Left lobe of liver (tissue), 2 donors: ENCODE measurements at places on chromosomes 2 and 18. TPM values are rescaled to one million over a fixed set of nuclear protein-coding genes. Genes with fewer than 3 reads are reported as not detected.

Gene ESPNL
- 1.7 TPM for total RNA-seq

Gene GKN1
- total RNA-seq = not detected

Gene FHOD3
- 0.40 TPM for total RNA-seq

Gene CHRND
- not detected for total RNA-seq

Gene CRYGC
- not detected for total RNA-seq

Gene ACMSD
- total RNA-seq = 123 TPM

Gene HTR2B
- total RNA-seq = 0.35 TPM

Gene MLPH
- total RNA-seq = 55.0 TPM

Gene CAD
- total RNA-seq = 14.9 TPM

Gene VWC2L
- not detected for total RNA-seq

Gene KCTD1
- 5.0 TPM for total RNA-seq

Gene RAPH1
- total RNA-seq = 85.7 TPM

Gene QPCT
- 0.65 TPM for total RNA-seq

Gene RSAD2
- total RNA-seq = 1.6 TPM

DNA sequence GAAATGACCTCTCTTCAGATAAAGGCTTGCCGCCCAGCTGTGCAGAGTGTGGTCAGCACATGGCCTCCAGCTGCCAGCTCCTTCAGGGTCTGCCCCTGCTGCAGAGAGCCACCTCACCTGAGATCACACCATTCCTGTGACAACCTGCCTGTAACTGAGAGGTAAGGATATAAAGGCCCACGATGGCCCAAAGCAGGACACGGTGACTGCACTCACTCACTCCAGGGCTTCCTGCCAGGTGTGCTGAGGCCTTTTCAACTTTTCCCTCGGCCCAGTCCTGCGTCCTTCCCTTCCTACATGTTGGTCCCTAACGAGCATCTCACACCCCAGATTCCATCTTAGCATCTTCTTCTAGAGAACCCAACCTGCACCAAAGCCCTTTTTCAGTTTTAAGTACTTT lies 36.2 kb downstream of the ANKRD44 start:
- no peak for DNase-seq

- DNase-seq = no peak
These were observed 215.4 kb upstream of the ITGA4 start for GRCh38 chr2:181241797-181242196.

DNA sequence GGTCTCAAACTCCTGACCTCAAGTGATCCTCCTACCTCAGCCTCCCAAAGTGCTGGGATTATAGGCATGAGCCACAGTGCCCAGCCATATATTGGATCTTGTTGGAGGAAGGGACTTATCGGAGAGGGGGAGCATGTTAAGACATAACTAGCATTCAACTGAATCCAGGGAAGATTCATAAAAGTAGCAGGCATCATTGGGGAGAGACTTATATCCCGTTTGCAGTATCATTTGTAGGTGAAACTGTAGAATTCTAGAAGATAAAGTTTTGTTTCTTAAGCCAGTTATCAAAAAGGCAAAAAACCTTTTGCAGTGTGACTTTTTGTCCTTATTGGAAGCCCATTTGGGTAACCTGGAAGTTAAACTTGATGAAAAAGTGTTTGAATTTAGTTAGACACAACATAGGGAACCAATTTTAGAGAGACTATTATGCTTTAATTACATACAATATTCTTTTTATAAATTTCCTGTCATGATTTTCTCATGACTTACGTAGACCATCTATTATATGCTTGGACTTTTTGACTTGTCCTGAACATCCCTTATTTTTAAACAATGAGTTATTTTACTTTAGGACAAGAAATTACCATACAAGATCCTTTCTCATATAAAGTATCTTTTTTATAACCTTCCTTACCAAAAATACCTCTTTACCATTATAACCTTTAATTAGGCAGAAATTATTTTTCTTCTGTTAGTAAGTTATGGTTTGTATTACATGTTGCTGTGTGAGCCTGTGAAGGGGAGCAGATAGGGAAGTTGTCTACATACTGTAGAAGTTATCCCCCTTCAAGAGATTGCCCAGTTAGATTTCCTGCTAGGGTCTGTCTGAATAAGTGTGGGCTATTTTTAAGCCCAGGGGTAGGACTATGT lies 20.3 kb downstream of the RAB3GAP1 start:
- DNase-seq = no peak

DNA sequence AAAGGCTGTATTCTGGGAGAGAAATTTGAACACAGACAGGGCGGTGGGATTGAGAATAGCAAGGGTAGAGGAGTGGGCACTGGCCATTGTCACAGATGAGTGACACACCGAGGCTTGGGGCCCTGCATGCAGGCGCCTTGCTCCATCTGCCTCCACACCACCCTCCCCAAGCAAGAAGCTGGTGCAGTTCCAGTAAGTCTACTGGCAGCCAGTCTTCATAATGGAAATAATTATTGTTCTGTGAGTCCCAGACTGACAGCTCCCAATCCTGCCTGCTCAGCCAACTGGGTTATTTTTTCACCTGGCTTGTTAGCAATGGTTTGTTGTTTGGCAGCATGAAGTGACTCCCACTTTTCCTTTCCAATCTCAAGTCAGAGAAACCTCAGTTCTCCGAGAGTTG lies 13.0 kb downstream of the TTC32 start:
- no peak for DNase-seq

DNA sequence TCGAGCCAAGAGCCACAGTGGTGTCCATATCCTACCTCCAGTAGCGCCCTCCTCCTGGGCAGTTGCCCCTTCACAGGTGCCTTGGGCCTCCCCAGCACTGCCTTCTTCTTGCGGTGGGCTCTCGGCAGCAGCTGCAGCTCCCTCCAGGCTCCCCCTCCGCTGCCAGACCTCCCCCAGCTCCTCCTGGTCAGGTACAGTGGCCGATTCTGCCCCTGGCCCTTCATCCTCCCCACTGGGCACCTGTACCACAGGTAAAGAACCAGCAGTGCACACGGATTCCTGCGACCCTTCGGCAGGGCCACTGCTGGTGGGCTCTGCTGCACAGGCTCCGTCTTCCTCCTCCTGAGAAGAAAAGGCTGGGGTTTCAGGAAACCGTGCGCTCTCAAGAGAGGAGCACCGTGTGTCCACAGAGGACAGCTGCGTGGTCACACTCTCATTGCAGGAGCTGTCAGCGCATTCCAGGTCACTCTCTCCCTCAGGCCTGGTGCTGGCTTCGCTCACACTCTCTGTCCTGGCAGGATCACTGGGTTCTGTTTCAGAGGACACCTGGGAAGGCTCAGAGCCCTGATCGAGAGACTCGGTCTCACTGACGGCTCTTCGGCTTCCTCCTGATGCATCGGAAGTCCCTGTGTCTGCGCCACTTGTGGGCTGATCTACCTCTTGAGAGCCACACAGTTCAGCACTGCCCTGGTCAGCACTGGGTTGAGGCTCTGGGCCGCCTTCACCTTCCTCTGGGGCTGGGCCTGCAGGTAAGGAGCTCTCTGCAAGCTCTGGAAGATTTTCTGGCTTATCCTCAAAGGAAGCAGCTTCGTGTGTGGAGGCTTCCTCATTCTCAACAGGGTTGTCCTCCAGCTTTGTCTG lies 147.4 kb upstream of the STK17B start:
- DNase-seq = no peak

GRCh38 chr2:223439184-223439583 lies 163.0 kb downstream of the SCG2 start:
- no peak for DNase-seq

- DNase-seq = no peak
These were observed 2094.5 kb upstream of the CELF4 start for GRCh38 chr18:39660141-39660540.

GRCh38 chr2:101328474-101329007 lies 20.0 kb upstream of the RNF149 start:
- DNase-seq = no peak

DNA sequence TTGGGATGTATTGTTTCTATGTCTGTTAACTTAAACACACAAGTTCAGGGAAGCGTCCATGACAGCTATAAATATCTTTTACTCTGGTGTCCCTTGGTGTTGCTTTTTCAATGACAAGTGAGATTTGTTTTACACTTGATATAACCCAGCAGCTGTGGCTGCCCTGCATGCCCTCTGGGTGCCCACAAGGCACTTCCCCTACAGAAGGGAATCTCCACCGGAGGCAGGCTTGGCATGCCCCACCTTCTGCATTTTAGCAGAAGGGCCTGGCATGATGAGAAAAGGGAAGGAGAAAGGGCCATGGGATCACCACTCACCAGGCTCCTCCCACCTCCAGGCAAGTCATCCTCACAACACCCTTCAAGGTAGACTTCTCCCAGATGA lies 68.7 kb downstream of the TMEM247 start:
- DNase-seq = no peak

DNA sequence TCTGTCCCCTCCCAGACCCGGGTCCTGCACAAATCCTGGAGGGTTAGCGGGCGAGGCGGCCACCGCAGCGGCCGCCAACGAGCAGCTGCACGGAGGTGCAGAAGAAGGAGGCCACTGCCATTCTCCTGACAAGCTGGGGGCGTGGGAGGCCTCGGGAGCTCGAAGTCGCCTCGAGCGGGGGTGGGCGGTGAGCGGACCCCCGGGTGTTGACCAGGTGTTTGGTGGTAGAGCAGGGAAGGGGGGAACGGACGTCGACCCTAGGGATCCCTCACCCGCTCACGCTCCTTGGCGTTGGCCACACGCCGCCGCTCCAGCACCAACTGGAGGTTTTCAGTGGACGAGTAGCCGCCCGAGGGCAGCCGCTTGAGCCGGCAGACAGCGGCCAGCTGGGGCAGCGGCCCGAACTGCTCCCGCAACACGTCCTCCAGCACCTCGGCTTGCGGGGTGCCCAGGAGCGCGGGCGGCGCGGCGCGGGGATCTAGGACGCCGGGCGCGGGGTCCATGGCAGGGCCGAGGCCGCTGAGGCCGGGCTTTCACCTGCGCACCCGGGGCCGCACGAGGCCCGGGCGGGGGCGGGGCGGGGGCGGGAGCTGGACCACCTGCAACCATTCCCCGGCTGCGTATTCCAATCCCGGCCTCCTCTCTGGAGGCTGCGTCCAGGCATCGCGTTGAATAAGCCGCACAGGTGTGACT lies at the start of gene FIGLA:
FIGLA (minus strand) TSS at position 508 of the 693 bp plus-strand sequence; CDS start at position 503, 5 bp downstream.
- no peak for DNase-seq

DNA sequence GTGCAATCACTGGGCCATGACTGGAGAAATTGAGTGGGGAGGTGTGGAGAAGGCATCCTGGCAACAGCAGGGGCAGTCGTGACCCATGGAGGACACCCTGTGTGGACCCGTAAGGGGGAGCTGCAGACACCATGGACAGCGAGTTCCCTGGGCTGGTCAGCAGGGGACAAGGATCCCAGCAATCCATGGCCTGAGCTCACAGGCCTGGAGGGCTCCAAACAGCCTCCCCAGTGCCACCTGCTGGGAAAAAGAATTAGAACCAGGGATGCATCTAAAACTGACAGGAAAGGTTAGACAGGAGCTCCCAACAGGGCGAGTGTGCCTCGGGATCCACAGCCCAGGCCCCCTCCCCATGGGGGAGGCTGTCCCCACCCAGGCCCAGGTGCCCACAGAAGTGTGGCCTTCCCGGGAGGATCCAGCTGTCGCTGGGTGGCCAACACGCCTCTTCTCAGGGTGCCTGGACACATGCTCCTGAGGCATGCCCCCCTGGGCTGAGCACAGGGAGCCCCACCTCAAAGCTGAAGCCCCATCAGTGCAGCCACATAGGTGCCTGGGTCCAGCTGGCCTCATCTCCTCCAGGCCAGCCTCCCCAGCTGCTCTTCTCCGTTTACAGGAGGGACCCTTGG lies 20.5 kb upstream of the KIF1A start:
- DNase-seq = no peak

DNA sequence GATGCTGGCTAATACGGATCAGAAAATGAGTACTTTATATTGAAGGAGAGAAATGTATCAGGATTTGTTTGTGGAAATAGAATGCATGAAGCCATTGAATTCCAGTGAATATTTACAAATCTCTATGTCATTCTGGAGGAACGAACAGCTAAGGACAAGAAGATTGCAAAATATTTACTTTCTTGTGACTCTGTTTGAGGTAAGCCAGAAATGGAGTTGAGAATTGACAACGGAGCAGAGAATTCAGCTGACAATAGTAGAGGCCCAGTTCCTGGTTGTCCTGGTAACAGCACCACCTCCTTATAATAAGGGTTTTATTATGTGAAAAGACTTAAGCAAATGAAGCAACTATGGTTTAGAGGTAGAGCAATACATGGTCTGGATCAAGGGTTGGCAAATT lies 349.2 kb downstream of the ADCYAP1 start:
- no peak for DNase-seq

DNA sequence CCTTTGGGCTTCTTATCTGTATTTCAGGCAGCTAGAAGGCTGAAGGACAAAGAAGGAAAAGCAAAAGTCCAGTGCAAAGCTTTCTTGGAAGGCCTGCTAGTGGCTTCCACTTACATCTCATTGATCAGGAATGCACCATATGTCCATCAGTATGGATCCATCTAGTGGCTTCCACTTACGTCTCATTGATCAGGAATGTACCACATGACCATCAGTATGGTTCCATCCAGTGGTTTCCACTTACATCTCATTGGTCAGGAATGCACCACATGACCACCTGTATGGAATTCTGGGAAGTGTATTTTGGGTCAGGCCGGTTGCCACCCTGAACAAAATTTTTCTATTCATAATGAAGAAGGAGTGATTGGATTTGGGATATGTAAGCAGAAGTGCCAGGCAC lies 70.6 kb downstream of the LYPD6 start:
- DNase-seq = no peak

DNA sequence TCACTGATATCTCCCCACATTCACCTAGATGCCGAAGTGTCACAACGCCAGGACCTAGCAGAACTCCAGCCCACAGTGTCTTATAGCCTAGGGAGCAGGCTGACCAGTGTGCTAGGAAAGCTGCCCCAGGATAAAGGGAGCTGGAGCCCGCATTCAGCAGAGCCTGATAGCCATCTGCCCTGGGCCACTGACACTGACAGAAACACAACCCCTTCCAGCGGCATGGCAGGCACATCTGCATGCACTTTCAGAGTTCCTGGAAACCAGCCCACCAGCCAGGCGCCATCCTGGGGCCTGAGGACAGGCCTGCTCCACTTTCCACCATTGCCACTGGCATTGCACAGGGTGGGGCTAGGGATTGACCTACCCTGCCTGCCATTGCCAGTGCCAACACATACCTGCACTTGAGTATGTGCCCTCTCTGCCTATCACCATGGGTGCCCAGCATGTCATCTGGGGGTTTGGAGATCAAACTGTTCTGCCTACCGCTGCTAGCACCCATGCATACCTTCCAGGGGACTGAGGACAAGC lies 290.1 kb upstream of the KLHL14 start:
- DNase-seq = no peak

DNA sequence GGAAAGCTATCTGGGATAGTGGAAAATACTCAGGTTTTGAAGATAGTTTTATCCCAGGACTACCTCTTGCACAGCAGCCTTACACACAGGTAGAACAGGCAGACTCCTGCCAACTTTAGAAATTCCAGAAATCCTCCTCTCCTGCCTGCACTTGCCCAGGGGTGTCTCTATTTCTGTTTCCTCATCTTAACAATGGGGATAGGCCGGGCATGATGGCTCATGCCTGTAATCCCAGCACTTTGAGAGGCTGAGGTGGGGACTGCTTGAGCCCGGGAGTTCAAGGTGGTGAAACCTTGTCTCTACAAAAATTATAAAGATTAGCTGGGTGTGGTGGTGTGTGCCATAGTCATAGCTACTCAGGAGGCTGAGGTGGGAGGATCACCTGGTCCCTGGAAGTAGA lies 117.0 kb upstream of the ARL5A start:
- no peak for DNase-seq

- DNase-seq = no peak
These were observed 288.9 kb downstream of the SLC4A3 start for GRCh38 chr2:219916281-219916680.
